ENCODE measurements at places on chromosomes 2 and 18. TPM values are rescaled to one million over a fixed set of nuclear protein-coding genes. Genes with fewer than 3 reads are reported as not detected.

DNA sequence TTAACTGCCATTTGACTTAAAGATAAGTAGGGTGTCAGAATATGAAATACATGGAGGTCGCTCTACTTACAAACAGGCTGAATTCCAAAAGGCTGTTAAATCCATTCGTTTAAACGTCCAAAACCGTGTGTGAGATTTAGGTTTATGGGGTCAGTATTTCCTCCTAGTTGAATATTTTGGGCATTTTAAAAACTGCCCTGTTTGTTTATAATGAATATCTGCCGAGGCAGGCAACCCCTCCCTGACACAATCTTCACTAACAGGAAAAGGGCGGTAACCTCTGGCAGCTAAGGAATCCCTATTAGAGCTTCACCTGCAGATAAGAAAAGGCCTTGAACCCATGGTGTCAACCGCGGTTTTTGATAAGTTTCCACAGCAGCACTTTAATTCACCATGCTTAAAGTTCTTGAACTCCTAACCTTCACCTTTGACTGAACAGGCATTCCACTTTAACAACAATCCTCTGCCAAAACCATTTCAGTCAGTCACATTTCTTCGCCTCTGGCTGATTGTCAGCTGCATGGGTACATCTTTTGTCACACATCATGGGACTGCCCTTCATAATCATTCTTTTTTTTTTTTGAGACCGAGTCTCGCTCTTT is 17.8 kb downstream of the TRAK2 start:
- DNase-seq = no peak

DNA sequence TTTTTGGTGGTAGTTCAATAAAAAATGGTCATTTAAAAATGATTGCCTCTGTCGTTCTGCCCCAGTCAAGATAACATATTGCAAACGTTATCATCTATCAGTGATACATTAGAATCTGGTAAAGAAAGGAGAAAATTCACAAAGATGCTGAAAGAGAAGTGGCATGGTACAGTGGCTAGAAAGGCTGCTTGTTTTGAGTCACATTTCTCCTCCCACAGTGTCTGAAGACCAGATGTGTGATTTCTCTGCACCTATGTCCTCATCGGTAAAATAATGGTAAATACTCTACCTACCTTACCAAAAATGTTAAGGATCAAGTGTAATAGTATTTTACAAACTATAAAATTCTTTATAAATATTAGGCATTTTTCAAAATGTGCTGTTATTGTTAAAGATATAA is 76.1 kb upstream of the NOSTRIN start:
- DNase-seq = no peak

DNA sequence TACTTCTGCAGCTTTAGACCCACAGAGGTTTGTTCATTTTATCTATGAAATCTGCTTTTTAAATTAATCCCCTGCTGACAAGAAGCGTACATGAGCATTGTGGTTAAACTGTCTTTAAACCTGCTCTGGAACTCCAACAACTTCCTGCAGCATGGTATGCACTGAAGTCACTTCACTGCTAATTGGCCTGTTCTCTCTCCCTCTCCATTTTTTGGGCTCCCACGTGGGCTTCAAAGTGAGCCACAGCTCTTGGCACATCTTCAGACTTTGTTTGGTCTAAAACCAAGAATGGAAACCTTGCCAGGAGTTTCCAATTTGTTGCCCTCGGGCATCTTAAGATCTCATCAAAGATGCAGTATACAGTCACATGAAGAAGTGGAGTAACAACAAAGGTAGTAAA is 311.4 kb downstream of the LRRTM1 start:
- no peak for DNase-seq

DNA sequence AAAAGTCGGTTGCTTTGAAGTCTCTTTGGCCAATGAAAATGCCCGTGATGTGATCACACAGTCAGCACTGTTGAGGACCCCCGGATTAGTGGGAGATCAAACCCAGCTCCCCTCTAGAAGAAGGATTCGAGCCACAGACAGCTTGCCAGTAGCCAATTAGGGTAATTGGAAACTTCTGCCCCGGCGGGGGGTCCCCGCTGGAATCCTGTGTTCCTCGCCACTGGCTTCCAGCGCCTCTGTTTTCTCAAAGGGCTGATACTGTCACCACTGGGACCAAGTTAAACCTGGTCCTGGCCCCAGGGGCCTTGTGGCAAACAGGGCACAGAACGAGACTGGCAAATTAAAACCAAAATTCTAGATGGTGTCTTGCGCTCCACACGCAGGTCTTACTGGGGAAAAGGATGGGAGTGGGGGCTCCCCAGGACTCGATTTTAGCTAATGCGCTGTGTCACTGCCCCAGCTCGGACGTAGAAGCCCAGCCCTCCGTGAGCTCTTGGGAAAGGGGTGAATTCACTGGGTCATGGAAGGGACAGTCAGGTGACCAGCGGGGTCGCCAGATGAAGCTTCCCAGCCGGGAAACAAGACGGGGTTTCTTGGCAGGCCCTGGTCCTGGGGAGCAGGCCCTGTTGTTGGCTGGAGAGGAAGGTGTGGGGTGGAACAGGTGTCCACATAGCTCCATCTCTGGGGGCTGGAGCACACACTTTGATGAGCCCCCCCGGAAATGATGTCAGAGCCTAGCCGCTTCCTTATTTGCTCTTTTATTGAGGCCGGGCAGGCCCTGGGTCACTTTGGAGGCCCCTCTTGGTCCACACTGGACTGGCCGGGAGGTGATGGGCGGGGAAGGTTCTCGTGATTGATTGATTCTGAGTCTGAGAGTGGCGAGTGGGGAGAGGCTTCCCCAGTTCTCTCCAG is 90.2 kb downstream of the SMAD7 start:
- no peak for DNase-seq

GRCh38 chr18:70554854-70555445 is 266.1 kb downstream of the SOCS6 start:
- no peak for DNase-seq

DNA sequence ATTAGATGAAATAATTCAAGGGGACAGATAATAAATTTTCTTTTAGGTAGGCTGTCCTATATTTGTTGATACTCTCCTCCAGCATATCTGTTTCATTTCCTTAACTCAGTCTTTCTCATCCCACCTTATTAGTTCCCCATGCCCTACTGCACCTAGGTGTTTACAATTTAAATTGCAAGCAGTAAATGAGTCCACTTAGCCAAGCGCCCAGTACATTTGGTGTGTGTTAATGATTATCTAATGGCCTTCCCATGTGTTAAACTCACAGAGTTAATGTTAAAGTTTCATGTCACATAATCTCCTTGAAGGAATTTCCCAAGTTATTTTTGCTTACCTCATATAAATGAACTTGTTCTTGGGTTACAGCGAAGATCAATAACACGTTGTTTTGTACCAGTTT is 31.2 kb downstream of the ITGB6 start:
- DNase-seq = no peak

GRCh38 chr18:48161191-48161910 is 230.9 kb upstream of the SMAD2 start:
- DNase-seq = peak; percentile 46

- DNase-seq = no peak
These were observed 184.1 kb downstream of the ACKR3 start for GRCh38 chr2:236753606-236754270.

- no peak for DNase-seq
These were observed at the start of gene BCL2 for GRCh38 chr18:63319383-63320122. Gene BCL2 (minus strand): TSS chr18:63319769.

DNA sequence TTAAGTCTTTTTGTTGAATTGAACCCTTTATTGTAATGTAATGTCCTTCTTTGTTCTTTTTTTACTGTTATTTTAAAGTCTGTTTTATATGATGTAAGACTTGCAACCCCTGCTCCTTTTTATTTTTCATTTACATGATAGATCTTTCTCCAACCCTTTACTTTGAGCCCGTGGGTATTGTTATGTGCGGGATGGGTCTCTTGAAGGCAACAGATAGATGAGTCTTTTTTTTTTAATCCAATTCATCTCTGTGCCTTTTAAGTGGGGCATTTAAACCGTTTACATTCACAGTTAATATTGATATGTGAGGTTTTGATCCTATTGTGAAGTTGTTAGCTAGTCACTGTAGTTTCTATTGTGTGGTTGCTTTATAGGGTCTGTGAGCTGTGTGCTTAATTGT is 120.6 kb downstream of the NCOA1 start:
- DNase-seq = no peak

GRCh38 chr2:130949954-130950353 is 113.2 kb downstream of the ARHGEF4 start:
- no peak for DNase-seq

- DNase-seq = no peak
These were observed at the start of gene SLC5A7 for GRCh38 chr2:107986278-107987217. Gene SLC5A7 (plus strand): TSS chr2:107986524. CDS start chr2:107988156, 1,632 bp downstream.

GRCh38 chr2:157880927-157881326 is 4.8 kb upstream of the ACVR1 start:
- no peak for DNase-seq

GRCh38 chr2:149164296-149164695 is 125.8 kb downstream of the LYPD6B start:
- DNase-seq = no peak

DNA sequence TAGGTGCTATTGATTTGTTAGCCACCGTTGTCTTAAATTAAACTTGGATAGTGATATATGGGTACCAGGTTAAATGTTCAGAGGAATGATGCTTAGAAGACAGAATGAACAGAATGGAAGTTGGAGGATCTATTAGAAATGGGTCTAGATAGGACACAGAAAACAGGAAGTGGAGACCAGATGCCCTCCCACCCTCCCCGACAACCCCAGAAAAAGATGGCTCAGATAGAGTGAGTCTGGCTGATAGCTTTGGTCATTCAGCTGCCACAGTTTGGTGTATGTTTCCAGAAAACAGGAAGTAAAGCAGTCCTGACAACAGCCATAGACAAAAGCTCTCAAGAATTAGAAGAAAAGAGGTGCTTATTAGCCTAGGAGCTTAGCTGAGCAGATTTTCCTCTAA is 71.5 kb upstream of the DSG1 start:
- DNase-seq = no peak

DNA sequence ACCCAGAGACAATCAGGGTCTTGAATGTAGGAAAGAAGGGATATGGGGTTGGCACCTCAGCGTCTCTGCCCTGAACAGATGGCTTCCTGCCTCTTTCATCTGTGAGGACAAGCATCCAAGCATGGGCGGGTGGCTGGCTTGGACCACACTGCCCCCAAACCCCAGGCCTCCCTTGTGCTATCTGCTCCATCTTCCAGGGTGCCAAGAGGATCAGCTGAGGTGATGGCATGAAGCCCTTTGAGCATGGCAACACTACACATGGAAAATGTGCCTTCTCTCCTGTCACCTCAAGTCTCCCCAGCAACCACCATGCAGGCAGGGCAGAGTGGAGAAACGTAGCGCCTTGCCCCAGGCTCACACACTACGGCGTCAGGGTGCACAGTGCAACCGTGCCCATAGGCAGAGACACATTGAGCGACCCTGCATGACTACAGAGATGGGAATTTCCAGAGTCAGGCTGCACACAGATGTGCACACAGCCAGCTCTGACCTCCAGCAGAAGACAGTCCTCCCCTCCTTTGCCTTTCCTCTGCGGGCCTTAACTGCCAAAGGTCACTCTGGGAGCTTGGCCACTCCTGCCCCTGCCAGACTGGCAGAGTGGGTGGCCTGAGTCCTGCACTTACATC is 1.5 kb downstream of the KCNIP3 start:
- DNase-seq = no peak

DNA sequence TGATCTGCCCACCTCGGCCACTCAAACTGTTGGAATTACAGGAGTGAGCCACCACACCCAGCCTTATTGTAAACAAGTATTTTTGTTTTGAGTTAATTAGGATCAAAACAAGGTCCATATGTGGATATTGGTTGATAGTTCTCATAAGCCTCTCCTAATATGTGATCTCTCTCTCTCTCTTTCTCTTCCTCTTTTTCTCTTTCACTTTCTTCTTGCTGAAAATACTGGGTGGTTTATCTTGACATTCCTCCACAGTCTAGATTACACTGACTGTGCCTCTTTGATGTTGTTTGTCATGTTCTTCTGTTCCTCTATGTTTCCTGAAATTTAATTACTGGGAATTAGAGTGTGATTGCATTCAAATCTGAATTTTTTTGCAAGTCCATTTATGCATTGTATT is 547.5 kb upstream of the NRXN1 start:
- no peak for DNase-seq

The ERICH2 gene
- total RNA-seq = not detected

The ASB18 gene
- not detected for total RNA-seq

The LRRC30 gene
- total RNA-seq = not detected

The PLEK gene
- total RNA-seq = 0.48 TPM

The SERPINB13 gene
- total RNA-seq = not detected

The MDH1B gene
- 0.55 TPM for total RNA-seq
